ENCODE measurements at places on chromosomes 2 and 18.

DNA sequence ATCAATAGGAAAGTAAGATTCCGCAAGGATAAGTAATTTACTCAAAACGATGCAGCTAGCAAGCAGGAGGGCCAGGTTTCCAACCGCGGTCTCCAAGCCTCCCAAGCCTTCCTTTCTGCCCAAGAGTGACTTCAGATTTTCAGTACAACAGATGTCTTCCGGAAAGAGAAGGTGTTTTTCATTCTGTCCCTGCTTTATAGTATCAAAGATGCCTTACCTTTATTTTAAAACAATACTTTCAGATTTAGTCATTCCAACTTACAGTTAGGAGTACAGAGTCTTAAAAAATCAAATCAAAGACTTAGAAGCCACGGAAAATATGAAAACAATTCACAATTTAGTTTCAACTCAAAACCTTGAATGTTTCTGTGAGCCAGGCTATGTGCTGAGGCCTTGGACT is 43.6 kb downstream of the CYB5A start:
- DNase-seq = no peak

GRCh38 chr2:6392966-6393365 is 472.7 kb downstream of the CMPK2 start:
- no peak for DNase-seq

GRCh38 chr18:49459404-49460171 is 857 bp downstream of the DYM start:
- DNase-seq = peak; percentile 12

DNA sequence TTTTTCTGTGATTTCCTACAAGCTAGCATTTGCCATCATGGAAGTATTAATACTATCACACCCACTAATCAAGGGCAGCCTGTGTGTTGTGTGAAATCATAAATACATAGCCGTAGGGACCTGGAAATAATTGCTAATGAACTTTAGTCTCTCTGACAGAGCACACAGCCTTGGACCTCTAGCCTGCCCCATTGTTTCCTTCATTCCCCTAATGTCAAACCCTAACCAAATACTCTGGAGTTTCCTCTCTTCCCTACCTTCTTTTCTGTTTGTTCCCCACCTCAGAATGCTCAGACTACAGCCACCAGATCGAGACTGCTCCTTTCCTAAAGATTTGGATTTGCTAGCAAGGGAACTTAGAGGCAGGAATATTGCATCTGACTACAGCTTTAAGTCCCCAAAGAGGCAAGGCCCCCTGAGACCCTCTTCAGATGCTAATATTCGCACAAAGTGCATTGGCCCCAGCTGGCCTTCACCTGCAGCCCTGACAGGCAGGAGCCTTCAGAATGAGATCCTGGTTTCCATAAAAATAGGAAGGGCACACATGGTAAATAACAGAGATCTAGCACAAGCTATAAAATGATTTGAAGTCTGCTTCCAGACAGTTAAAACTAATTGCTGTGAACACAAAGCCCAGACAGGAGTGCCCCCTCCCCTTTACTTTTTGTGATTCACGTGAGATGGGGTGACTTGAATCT is 279.2 kb upstream of the DCC start:
- no peak for DNase-seq

DNA sequence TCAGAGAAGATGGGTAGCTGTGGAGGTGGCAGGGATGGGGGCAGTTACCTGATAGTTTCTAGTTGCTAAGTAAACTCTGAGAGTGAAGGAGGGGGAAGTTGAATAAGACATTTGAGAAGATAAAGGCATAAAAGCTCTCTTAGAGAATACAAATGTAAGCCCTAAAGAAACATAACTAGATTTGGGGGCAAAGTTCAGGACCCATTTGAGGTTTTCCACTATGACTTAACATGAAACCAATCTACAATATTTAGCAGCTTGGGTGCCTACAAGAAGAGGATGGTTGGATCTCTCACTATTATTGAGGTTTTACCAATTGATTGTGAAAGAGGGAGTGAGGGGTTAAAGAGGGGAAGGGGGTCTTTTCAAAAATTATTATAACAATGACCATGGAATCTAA is 34.4 kb upstream of the LYPD6 start:
- no peak for DNase-seq

GRCh38 chr2:122167515-122167914 is 412.1 kb downstream of the TSN start:
- no peak for DNase-seq

- DNase-seq = peak; percentile 33
Measured at GRCh38 chr2:215746887-215747615, 266.3 kb downstream of the MREG start.

DNA sequence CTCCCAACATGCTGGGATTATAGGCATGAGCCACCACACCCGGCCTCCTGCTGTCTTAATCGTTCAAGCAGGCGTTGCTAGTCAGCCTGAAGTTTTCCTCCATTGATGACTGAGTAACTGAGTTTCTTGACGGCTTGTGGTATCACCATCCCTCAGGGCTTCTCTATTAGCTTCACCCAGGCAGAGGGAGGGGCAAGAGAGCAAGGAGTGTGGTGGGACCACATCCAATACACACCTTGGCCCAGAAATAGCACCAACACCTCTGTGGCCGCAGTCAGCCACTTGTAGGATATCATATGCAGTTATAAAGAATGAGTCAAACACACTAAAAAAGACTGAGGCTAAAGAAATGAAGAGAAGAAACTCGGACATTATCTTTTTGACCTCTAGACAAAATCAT is 1009.4 kb upstream of the CELF4 start:
- no peak for DNase-seq

- DNase-seq = no peak
Measured at GRCh38 chr18:248053-248452, 19.8 kb downstream of the THOC1 start.

- no peak for DNase-seq
Measured at GRCh38 chr2:98869870-98870269, 66.2 kb downstream of the CRACDL start.

DNA sequence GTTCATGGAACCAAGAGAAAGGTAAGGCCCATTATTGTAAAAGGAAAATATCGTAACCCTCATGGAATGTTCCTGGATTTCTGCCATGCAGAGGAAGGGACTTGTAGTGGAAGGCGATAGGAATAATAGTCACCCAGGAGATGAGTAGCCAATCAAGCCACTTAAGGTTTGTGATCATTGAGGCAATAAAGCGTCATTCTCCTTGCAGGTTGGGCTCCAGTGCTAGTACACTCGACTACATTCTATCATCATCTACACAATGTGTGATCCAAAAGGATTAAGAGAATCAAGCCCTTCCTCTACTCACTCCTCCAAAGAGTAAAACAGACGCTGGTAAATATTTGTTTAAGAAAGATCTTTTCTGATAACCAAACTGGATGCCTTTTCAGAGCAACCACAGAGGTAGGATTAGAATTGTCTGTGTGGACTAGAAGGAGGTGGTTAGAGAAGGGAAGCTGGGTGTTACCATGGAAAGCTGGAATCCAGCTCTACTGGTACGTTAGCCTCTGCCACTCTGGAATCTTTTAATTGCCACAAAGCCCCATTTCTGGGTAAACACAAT is 245.7 kb downstream of the IKZF2 start:
- peak; percentile 6 for DNase-seq

- DNase-seq = no peak
Measured at GRCh38 chr2:239724194-239724849, 300.8 kb downstream of the NDUFA10 start.

- no peak for DNase-seq
Measured at GRCh38 chr18:46767217-46767616, 10.4 kb upstream of the ST8SIA5 start.

DNA sequence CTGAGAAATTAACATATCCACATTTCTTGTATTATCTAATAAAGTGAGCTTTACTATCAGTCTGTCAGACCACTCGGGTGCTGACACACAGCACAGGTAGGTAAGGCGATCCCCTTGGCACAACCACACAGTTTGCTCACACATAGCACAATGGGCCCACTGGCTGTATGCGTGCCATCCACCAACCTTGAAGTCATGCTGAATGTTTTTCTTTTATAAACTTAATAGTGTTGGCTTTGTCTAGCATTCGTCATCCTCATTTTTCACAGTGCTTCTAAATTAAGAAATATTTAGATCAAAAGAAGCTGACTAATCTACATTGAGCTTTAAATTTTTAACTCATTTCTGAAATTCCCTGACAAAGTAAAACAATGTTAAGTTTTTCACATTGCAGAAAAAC is 50.0 kb upstream of the PAPOLG start:
- DNase-seq = peak; percentile 43

GRCh38 chr2:863732-864450 is 86.8 kb upstream of the SNTG2 start:
- DNase-seq = no peak

- DNase-seq = no peak
Measured at GRCh38 chr2:14628901-14629300, 3.6 kb upstream of the LRATD1 start.

GRCh38 chr2:26898480-26899078 is 50.6 kb downstream of the DPYSL5 start:
- no peak for DNase-seq

DNA sequence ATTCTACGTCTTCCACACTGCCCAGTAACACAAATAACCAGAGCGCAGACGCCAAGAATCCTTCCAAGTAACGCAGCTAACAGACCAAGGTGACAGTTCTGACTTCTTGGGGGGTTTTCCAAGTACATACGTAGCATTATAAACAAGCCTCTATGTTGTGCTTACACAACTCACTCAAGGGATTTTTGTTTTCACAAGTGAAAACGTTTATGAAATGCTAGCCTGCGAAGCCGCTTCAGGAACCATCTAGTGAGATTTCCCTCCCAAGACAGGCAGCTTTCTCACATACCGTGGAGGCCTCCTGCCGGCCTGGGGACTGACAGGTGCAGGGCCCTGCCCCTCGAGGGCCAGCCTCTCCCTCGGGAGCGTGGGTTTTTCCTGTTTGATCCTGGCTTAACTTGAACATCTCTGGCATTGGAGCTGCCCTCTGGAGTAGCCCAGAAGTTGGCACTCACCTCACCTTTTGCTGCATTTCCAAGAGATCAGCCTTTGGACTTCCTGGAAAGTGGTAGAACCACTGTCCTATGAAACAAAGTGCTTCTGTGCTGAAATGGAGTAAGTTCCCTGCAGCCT is 151.1 kb downstream of the MBP start:
- peak; percentile 7 for DNase-seq

DNA sequence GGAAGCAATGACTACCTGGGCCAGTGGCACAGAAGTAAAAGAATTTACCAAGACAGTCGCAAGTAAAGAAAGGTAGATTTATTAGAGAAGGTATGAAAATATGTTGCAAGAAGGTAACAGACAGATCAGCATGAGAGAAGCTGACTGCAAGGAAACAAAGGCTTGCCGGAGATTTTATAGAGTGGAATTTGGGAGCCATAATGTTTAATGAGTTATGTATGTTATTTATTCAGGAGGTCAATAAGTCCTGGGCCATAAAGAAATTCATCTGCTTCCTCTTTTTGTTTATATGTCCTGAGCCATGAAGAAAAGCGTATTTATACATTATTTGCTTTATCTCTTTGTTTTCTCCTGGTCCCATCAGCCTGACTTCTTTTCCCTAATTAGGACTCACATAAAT is 423.6 kb downstream of the PTH2R start:
- DNase-seq = no peak

DNA sequence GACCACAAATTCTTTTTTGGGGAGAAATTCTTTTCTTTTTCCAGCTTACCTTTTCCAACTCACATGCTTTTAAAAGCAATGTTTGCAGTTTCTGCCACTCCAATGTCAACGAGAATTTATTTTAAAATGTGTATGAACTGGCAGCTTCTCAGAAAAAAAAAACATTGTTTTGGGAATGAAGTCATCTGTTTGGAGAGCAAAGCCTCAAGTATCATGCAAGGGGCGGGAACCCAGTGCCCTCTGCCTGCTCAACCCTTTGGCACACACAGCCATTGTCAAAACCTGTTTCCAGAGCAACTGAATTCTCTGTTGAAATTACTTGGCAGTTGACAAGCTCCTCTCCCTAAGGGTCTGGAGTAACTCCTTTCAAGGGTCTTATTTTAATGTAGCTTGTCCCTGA is 128.5 kb downstream of the QPCT start:
- peak; percentile 81 for DNase-seq

GRCh38 chr2:31083234-31083993 is 54.8 kb downstream of the GALNT14 start:
- no peak for DNase-seq

GRCh38 chr2:171146633-171147032 is 14.1 kb downstream of the TLK1 start:
- no peak for DNase-seq

DNA sequence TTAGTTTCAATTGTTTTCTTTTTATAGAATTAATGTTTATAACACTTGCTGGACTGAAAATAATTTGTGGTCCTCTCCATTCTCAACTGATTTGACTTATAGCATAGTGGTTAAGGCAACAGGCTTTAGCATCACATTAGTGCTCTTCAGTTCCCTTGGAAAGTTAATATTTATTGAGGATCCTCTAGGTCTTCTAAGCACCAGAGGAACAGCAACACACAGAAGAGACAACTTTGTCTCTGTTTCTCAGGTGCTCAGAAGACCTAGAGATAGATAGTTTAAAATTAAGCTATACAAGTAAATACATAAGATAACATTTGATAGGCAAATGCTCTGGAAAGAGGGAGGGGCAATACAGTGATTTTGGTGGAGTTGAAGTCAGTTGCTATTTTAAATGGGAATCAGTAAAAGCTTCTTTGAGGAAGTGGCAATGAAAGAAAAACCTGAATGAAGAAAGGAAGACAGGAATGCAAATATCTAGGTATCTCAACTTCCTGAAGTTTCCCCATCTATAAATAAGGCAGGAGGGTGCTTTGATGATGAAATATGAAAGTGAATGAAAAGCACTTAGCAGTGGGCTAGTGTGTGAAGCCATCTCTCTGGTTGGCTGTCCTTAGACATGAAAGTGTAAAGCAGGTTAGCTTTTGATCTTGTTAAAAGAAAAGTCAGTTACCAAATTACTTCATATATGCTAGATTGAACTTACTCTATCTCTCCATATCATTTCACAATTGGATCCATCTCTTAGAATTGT is 7.9 kb downstream of the NEUROD1 start:
- no peak for DNase-seq

GRCh38 chr2:39008665-39009064 is 112.2 kb downstream of the SOS1 start:
- DNase-seq = peak; percentile 27

DNA sequence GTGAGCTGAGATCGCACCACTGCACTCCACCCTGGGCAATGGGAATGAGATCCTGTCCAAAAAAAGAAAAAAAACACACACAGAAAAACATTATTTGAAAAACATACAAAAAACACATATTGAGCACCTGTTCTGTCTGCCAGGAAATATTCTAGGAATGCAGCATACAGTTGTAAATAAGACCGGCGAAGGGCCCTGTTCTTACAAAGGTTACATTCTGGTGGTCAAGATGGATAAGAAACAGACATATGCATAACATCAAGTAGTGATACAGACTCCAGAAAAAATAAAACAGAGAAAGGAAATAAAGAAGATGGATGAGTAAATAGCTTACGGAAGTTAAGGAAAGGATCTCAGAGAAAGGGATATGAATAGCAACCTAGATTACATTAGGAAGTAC is 159.8 kb downstream of the GALNT3 start:
- DNase-seq = no peak

All from IMR-90 (cell line).